NCI-H446 treated with DMSO at 0.1 percent for 48 hours (cell line): ENCODE measurements at places on chromosomes 4 and X.

DNA sequence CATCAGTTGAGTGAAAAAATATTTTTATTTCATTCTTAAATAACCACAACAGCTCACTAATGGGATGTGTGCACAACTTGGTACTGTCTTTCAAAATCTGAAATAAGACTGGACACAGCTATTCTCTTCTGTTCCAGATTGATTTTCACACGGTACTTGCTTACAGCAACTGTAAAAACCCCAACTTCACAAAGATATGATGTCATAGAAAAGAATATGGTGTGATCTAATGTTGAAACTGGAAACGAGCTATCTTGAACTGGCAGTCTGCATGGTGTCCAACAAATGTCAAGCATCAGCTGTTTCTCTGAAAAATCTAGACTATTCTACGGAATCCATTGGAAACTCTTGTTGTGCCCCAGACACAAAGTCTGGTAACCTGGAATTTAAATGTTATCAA lies 14.7 kb downstream of the HELQ start:
- no peak for DNase-seq

GRCh38 chr4:185079271-185079905 lies 61.1 kb downstream of the HELT start:
- DNase-seq, result no peak

- DNase-seq, result no peak
Measured at GRCh38 chrX:120774606-120775005, 101.1 kb downstream of the CT47B1 start.

DNA sequence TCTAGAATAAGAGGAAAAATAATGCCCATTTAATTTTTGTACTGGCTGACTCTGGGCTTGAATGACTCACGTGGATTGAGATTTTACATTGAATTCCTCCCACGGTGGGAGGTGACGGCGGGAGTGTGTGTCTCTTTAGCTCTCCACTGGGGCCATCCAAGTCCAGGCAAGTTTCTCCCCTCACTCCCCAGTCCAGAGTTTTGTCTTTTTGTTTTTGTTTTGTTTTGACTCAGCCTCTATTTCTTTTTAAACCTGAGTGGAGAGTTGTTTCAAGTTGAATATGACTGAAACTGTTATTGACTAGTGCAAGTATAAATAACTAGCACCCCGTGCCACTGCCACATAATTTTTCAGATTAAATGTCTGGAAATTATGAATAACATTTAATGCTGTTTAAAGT lies 13.6 kb downstream of the CHST7 start:
- no peak for DNase-seq

- DNase-seq, result no peak
Measured at GRCh38 chr4:44422912-44423311, 25.7 kb downstream of the KCTD8 start.

DNA sequence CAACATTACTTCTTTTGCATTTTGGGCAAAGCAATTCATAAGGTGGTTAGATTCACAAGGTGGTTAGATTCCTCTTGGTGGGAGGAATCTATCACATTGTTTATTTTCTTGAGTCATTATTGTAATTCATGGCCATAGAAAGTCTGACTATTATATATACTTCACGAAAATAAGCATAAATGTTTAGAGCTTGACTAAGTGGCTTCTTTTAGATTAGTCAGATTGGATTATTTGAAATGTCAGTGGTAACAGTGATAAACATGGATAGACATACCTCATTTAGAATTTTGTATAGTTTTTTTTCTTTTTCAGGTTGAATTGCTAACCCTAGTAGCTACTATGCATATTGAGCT lies 24.9 kb upstream of the DYNLT3 start:
- DNase-seq, result no peak

DNA sequence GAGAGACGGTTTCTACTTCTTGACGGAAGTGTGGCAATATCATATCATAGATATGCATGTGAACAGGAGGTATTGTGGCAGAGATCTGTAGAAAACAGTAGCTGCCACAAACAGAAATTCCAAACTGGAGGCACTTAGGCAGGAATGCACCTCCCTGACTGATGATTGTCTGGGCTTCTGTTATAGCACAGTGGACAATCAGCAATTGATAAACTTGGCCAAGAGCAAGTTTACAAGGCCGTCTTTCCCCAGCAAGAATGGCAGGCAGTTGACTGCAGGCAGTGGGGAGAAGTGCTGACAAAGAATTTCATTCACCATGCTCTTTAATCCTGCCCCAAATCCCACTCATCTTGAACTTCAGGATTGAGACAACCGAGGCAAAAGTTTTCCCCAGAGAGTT lies 114.4 kb upstream of the STOX2 start:
- no peak for DNase-seq

- no peak for DNase-seq
Measured at GRCh38 chrX:9374555-9374954, 90.3 kb upstream of the TBL1X start.

- DNase-seq, result no peak
Measured at GRCh38 chrX:70322784-70323183, 32.9 kb downstream of the KIF4A start.

- no peak for DNase-seq
Measured at GRCh38 chr4:115969756-115970155, 856.3 kb upstream of the NDST4 start.

GRCh38 chrX:10636337-10636736 lies 16.0 kb upstream of the MID1 start:
- no peak for DNase-seq

- DNase-seq, result no peak
Measured at GRCh38 chr4:182449186-182449929, 206.2 kb downstream of the TENM3 start.

- DNase-seq, result peak; percentile 18
Measured at GRCh38 chr4:31194823-31195222, 474.7 kb downstream of the PCDH7 start.

DNA sequence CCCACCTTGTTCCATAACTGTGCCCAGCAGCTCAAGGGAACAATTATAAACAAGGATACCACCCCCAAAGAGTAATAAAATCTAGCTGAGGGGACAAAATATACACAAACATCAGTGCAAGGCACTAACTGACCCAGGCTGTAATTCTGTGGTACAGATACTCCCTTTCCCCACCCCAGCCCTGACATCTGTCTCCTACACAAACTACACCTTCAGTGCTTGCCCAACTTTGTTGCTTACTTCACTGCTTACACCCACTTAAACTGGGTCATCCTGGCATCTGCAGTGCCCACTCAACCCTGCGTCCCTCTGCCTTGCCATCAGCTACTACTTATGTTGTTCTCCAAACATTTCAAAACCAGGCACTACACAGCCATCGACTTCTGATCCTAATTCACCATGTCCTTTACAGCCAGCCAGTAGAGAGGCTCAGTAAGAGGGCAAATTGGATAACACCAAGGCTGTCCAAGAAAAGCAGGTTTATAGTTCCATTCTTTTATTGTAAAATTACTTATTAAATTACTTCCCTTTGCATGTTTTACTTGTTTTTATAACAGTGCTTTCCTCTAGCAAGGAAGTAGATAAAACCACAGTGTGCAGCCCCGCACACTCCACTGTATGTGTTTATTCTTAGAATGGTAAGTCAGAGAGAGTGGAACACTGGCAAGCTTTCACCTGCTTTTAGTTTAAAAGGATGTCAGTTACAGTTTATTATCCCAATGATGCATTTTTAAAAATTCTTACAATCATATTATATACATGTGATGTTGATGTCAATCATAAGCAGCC lies 149.6 kb downstream of the INPP4B start:
- no peak for DNase-seq

GRCh38 chr4:100372432-100372831 lies 145.4 kb downstream of the EMCN start:
- no peak for DNase-seq

- no peak for DNase-seq
Measured at GRCh38 chr4:23392860-23393458, 496.9 kb downstream of the PPARGC1A start.

DNA sequence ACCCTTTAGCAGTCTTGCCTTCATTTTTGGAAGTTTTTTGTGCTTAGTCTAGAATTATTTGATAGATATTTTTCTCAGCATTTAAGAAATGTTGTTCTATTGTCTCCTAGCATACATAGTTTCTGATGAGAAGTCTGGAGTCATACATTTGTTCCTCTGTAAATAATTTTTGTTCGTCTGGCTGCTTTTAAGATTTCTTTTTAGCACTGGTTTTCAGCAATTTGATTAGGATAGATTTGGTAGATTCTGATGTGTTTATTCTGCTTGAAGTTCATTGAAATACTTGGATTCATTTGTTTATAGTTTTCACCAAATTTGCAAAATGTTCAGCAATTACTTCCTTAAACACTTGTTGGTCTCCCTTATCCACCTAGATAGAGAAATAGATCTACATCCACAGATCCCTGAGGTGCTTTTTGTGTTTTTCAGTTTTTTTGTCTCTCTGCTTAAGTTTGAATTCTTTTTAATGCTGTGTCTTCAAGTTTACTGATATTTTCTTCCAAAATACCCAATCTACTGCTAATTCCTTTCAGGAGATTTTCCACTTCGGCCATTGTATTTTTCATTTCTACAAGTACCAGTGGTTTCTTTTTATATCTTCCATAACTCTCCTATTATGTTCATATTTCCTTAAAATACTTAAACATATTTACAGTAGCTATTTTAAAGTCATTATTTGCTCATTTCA lies 64.9 kb downstream of the ABLIM2 start:
- no peak for DNase-seq
